Activated CD4-positive, alpha-beta T cell treated with anti-CD3 and anti-CD28 coated beads, Interleukin-2, amount 10 ng/mL, durations not matched to agents 7 days and 5 days (primary cell): ENCODE measurements at places on chromosomes 5 and 9. TPM values are rescaled to one million over a fixed set of nuclear protein-coding genes. Genes with fewer than 3 reads are reported as not detected.
A peak's percentile ranks its signal among the peaks of the same experiment; 100 is the strongest.

Gene F12
- total RNA-seq: 0.22 TPM

Gene SHISAL2B
- not detected for total RNA-seq

DNA sequence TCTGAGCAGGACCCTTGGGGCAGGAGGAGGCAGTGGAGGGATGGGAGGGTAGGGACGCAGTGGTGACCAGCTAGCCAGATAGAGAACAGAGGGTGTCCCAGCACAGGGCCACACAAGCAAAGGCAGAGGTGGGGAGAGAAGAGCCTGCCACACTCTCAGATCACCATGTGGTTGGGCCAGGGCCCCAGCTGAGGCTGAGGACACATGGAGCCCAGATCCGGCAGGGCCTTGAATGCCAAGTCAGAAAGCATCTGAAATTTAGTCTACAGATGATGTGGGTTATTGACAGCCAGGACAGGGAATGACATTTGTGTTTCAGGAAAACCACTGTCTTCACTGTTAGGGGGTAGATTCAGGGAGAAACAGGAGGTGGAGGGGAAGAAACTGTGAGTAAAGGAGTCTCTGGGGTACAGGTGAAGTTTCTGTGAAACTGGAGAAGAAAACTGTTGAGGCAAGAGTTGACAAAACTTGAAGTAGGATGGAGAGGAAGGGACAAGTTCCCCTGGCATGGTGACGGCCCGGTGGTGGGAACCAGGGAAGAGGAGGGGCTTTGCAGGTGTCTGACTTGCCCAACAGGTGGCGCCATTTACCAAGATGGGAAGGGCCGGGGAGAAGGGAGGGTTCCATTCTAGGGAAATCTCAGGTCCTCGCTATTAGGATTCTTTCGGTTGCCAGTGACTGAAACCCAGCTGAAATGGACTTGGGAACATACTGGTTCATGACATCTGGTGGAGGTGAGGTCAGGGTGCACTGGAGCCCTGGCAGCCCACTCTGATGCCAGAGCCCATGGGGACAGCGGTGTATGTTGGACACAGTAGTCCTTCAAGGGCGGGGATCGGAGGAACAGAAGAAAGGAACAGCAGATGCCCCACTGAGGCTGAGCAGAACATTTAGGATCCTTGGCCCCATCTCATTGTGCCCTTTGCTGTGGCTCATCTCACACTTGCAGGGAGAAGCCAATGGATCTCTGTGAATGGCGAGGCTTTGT is 100.1 kb downstream of the KCNIP1 start:
- peak; percentile 62 for DNase-seq
- H3K4me1 ChIP-seq: peaks cover 1% of the 10 kb centered on the region
- H3K36me3 ChIP-seq: no peaks in the 10 kb centered on the region
- H3K27me3 ChIP-seq: peaks cover 5% of the 10 kb centered on the region

GRCh38 chr9:20373263-20373662 is 249.0 kb downstream of the MLLT3 start:
- no peak overlapping the region for H3K4me3 ChIP-seq
- no peaks in the 10 kb centered on the region for H3K27me3 ChIP-seq
- H3K36me3 ChIP-seq: peaks cover 52% of the 10 kb centered on the region
